ENCODE measurements at places on chromosomes 3 and 15. TPM values are rescaled to one million over a fixed set of nuclear protein-coding genes. Genes with fewer than 3 reads are reported as not detected.

The STRA6 gene
- not detected for total RNA-seq

- DNase-seq = no peak
Measured at GRCh38 chr3:52268036-52268435, 10.4 kb downstream of the WDR82 start.

- DNase-seq = peak; percentile 82
Measured at GRCh38 chr3:13480340-13481318, 523 bp downstream of the HDAC11 start.

- DNase-seq = no peak
Measured at GRCh38 chr3:63442918-63443317, 164.8 kb downstream of the SYNPR start.

The C3orf80 gene
- not detected for total RNA-seq

The FBXO40 gene
- not detected for total RNA-seq

- no peak for DNase-seq
Measured at GRCh38 chr3:16467393-16467792, 46.1 kb downstream of the RFTN1 start.

GRCh38 chr3:62771331-62772072 lies 103.7 kb downstream of the CADPS start:
- no peak for DNase-seq

The C2CD4A gene
- total RNA-seq = 3.0 TPM

DNA sequence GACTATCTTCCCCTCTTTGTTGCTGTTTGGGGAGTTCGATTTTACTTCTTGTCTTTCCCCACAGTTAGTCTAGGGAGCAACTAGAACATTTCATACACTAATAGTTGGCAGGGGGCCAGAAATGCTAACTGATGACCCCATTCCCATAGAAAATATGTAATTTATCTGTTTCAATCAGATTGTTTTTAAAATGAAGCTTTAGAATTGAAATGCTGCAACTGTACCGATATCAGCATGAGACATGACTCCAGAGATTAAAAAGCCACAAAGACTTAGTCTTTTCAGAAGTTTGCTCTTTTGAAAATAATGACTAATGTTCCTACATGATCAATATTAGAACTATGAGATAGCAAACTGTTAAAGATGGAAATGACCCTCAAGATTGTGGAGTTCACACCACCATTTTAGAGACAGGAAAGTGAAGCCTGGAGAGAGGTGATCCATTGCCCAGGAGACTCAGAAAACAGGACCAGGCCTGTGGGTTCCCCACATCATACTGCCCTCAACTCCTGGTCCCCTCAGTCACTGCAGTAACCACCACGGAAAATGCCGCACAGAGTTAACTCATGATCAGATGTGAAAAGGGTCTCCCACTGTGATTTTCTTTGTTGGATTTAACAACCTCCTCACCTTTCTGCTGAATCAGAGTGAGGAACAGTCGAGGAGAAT lies 130.3 kb downstream of the CHDH start:
- DNase-seq = no peak

GRCh38 chr3:190041333-190042041 lies 79.2 kb downstream of the P3H2 start:
- DNase-seq = peak; percentile 73

GRCh38 chr3:61173676-61174075 lies 77.6 kb downstream of the FHIT start:
- DNase-seq = no peak

The ALS2CL gene
- total RNA-seq = 107 TPM

The FEZF2 gene
- not detected for total RNA-seq

DNA sequence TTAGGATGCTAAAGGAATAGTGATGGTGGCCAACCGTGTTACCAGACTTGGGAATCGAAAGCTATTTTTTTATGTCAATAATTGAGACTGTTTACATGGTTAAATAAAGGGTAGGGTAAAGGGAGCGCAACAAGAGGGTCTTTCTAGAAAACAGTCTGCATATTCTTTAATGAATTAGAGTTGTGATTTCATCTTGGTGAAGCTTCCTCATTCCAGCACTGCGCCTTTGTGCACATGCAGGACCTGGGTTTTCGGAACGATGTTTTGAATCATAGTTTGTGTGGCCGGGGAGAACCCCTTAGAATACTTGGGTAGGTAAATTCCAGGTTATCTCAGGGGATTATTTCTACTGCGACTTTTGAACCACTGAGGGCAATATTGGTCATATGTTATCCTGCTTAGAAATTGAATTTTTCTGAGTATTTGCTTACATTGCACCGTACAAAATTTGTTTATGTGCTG lies 1.3 kb downstream of the PIK3CA start:
- DNase-seq = peak; percentile 67

DNA sequence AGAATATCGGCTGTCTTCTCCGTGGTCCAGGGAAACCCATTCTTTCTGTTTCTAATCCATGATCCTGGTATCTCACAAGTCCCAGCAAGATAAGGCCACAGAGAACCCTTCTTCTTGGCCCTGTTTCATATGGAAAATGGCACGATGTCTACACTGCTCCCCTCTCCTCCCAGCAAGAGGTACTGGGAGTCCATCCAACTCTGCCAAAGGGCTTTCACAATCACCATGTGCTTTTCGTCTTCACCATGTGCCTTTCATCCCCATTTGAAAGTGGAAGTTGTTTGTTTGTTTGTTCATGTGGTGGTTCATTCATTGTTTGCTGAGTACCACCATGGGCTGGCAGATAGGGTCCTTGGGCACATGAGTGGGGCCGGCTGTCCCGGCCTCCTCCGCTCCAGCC lies 5.5 kb downstream of the ITIH3 start:
- DNase-seq = no peak

- DNase-seq = peak; percentile 83
Measured at GRCh38 chr3:14124223-14124614, 451 bp downstream of the CHCHD4 start.

The APOD gene
- total RNA-seq = 223 TPM

GRCh38 chr3:172057624-172058327 lies 18.4 kb downstream of the FNDC3B start:
- DNase-seq = no peak

- DNase-seq = no peak
Measured at GRCh38 chr15:40246496-40247280, 7.8 kb downstream of the PAK6 start.

DNA sequence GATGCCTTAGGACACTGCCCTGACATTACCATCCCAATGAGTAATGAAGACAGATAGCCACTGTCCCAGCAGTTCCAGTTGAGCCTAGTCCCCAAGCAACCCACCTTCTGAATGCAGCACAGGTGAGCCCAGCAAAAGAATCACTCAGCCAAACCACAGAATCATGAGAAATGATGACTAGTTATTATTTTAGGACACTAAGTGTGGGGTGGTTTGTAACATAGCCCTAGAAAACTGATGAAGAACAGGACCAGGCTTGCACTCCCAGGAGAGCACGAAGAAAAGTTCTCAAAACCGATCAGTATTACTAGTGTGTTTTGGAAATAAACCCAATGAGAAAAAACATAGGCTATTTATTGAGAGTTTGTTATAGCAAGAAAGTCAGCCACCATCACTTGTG lies 129.6 kb upstream of the CNTN6 start:
- DNase-seq = no peak

GRCh38 chr15:67174446-67174845 lies 80.0 kb downstream of the AAGAB start:
- no peak for DNase-seq

The HIGD2B gene
- not detected for total RNA-seq

Measured in stomach (tissue), 19 donors.